ENCODE measurements at places on chromosomes 6 and 20.

DNA sequence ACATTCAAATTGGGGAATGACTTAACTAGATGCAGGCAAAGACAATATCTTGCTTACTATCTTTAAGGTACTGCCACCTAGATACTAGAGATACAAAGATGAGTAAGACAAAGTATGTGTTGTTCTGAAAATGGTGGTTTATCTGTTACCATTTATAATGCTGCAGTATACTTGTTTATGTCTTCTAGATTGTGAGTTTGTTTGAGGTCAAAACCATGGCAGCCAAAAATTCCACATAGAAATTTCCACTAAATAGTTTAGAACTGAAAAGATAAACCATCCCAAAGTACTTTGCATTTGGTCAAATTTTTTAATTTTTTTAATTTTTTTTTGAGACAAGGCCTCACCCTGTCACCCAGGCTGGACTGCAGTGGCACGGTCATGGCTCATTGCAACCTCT lies 150.8 kb downstream of the SOX4 start:
- no peak for DNase-seq

- no peak for DNase-seq
These were observed 1.3 kb downstream of the CEP85L start for GRCh38 chr6:118649918-118650581.

GRCh38 chr6:114200891-114201290 lies 141.9 kb downstream of the HS3ST5 start:
- DNase-seq, result no peak

DNA sequence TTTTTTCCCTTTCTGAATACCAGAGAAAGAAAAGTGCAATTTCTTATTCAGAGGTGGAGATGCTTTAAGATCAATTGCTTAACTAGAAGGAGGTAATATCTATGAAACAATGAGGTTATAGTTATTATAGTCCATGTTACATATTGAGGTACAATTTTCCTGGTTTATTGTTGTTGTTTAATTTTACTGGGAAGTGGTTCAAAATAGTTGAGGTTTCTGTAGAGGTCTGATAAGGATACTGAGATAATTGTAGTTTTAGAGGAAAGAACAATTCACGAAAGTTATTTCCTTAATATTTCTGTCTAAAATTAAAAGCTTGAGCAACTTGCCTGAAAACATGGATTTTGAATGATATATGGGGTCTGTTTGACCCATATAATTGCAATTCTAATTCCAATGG lies 51.4 kb downstream of the DOK5 start:
- DNase-seq, result no peak

- no peak for DNase-seq
These were observed 52.4 kb downstream of the SCAND1 start for GRCh38 chr20:35901678-35902544.

DNA sequence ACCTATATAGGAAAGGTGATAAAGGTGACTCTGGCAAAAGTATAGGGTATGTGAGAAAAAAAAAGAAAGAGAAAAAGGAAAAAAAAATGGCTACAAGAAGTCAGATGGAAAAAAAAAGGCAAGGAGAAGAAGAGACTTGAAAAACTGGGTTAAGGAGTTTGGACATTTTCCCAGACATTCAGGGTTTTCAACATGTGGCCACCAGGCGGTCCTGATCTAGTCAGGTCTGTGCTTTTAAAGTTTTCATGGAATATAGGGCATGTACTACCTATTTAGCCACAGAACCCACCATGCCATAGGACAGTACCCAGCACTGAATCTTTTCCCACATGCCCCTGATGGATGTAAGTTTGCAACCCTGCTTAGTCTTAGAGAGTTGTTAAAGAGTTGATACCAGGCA lies 433.7 kb downstream of the MAFB start:
- no peak for DNase-seq

GRCh38 chr6:167211881-167212712 lies 54.3 kb upstream of the GPR31 start:
- no peak for DNase-seq
